ENCODE measurements at places on chromosomes 4 and X.

GRCh38 chrX:44435047-44435446, 91.6 kb upstream of the EFHC2 start:
- no peak for DNase-seq

DNA sequence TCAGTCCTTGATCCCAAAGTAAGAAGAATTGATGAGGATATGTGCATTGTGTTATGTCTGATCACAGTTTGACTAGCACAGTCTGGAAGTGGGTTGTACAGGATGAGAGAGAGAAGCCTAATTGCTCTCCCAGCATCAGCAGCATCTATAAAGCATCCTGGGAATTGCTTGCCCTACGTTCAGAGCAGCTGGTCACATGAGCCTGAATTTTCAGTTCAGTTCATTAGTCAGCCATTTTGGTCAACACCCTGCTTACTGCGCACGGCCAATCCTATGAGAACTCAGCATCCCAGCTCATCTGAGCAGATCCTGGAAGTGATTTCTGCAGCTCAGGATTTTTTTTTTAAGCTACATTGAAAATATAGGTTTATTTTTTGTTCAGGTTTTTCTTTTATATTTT, at the start of gene RUFY3:
TSS of gene RUFY3 (plus strand) at position 218 of the 400 bp plus-strand sequence. CDS start 610 bp downstream, outside the sequence.
- no peak for DNase-seq

DNA sequence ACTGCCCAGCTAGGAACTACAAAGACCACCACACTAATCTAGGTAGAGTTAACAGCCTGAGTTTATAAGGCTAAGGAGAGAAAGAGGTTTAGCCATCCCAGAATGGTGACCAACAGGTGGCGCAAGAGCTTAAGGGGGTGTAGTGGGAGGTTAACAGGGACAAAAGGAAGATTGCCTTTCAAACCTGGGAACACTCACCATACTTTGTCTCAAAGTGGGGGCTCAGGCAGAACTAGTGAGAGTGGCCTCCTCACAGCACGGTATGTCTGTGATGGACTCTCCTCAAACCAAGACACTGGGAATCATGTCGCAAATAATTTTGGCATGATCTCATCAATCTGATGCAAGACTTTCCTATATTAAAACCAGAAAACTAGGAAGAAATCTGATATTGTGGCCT, 23.4 kb downstream of the CCNI start:
- no peak for DNase-seq

DNA sequence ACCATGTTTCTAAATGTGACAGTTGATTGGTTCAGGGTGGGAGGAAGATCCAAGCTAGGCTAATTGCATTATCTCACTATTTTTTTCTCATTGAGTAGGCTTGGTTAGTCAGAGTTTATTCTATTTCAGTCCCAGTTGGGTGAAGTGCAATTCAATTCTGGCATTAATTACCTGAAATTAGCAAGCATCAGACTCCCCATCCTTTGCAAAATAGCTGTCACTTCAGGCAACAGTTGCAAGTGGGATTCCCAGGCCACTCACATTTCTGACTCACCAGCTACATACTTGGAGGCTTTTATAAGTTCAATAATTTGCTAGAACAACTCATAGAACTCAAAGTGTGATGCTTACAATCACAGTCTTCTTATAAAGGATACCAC, 155.8 kb upstream of the HAND2 start:
- DNase-seq: no peak

- no peak for DNase-seq
These were observed 448.3 kb upstream of the ZFP42 start for GRCh38 chr4:187547316-187547715.

Data from NCI-H2029 treated with DMSO at 0.1 percent for 48 hours (cell line).